ENCODE measurements at places on chromosomes 12 and 14.

- no peak for DNase-seq
Measured at GRCh38 chr12:32024884-32025592, 65.8 kb downstream of the RESF1 start.

DNA sequence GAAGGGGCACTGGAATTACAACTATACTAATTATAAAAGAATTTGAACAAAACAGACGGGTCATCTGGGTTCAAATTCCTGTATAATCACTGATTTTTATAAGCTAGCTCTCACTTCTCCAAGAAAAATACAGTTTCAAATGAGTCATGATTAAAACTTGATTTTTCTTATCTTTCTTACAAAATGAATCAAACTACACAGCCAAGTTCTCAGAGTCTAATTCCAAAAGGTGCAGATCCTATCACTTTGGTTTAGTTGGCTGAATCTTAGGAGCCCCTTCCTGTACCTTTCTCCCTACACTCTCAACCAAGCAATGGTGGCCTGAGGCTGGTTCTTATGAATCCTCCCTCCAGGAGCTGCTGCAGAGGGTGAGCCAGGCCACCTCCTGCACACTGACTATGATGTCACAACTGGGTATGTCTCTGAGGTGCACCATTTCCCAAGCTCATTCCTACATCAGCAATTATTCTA is 43.8 kb upstream of the BMP4 start:
- DNase-seq: no peak

- DNase-seq: no peak
Measured at GRCh38 chr14:96502621-96503305, 581 bp downstream of the PAPOLA start.

- no peak for DNase-seq
Measured at GRCh38 chr12:25518512-25518911, 34.6 kb downstream of the LMNTD1 start.

DNA sequence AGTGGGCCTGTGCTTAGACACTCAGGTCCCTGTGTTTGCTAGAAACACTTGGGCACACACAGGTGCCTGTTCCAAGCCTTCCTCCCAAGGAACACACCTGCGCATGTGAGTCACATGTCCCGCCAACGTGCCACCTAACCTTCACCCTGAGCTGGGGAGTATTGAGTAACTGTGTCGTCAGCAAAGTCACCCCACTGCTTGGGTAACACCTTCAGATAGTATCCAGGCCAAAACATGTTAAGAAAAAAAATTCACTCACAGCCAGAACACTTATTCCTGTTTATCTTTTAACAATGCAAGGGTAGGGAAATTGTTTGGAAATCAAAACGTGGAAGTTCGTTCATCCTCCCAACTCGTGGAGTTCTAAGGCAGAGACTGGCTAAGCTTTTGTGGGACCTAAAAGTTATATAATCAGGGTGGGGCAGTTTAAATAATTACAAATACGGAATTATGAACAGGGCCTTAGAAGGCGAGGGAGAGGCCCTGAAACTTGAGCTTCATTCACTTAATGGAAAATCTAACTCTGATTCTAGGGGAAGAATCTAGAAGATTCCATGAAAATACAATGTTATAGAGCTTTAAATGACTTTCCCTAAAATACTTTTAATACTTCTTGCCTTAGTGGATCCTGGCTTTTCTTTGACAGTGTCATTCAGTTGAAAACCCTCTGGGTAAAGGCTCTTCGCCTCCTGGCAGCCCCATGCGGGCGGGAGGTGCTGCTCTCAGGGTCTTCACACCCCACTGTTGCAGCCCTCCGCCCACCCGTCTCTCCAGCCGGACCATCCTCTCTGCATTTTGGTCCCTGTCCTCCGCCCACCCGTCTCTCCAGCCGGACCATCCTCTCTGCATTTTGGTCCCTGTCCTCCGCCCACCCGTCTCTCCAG is 30.3 kb upstream of the ADIPOR2 start:
- DNase-seq: no peak

DNA sequence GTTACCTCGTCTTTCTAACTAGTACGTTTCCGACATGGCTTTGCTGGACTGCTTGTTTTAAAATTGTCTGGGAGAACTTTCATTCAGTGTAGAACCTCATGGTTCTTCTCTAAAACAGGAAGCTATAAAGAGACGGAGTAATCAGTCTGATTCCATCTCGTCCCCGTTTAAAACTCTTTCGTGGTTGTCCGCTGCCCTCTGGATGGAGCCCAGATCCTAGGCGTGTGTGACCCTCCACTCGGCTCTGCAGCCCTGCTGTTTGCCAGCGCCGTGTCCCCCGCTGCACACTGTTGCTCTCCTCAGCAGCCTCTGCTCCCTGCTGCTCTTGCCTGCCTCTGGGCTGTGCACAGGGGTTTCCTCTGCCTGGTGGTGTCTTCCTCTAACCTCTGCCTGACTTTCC is 50.2 kb downstream of the SLC8B1 start:
- DNase-seq: no peak

Data from DMS153 (cell line).